Heart left ventricle (tissue), 16 donors: ENCODE measurements at places on chromosomes 2 and 18. TPM values are rescaled to one million over a fixed set of nuclear protein-coding genes. Genes with fewer than 3 reads are reported as not detected.

Gene NYAP2
- not detected for total RNA-seq

Gene KCNG2
- total RNA-seq, result not detected

Gene SAG
- not detected for total RNA-seq

Gene ZSWIM2
- total RNA-seq, result not detected

Gene GATA6
- 74.9 TPM for total RNA-seq

Gene CRYGD
- not detected for total RNA-seq

Gene PUS10
- 4.1 TPM for total RNA-seq

Gene LIMS4
- 2.4 TPM for total RNA-seq

Gene AP1S3
- total RNA-seq, result 0.63 TPM

Gene TRIM43
- total RNA-seq, result not detected
